ENCODE measurements at places on chromosomes 1 and 21.

GRCh38 chr1:100351095-100351887 is 1.0 kb upstream of the CDC14A start:
- H3K4me3 ChIP-seq, result peak overlapping the region; percentile 98
- H3K27ac ChIP-seq, result peak overlapping the region; percentile 99
- no peaks in the 10 kb centered on the region for H3K27me3 ChIP-seq

- no peaks in the 10 kb centered on the region for H3K27me3 ChIP-seq
- H3K4me3 ChIP-seq, result no peak overlapping the region
- H3K27ac ChIP-seq, result no peak overlapping the region
- no peak for DNase-seq
- no peaks in the 10 kb centered on the region for H3K4me1 ChIP-seq
Measured at GRCh38 chr1:186901631-186902030, 72.9 kb downstream of the PLA2G4A start.

DNA sequence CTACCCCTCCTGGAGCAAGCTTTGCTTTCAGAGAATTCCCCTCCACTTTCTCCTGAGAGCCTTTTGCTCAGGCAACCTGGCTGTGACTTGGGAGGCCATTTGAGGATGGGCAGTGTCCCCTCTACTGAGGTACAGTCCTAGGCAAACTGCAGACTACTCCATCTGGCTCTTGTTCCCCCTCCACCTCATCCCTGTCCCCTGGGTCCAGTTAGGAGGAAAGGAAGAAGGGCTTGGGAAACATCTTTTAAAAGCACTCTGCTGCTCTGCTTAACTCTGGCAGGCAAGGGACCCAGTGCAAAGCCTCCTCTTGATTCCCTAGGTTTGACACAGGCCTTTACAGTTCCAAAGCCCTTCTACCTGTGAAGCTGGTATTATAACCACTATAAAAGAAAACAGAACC is 108.2 kb downstream of the NAV1 start:
- H3K4me3 ChIP-seq, result no peak overlapping the region
- H3K36me3 ChIP-seq, result no peaks in the 10 kb centered on the region
- peaks cover 62% of the 10 kb centered on the region for H3K27me3 ChIP-seq
- no peak for DNase-seq

DNA sequence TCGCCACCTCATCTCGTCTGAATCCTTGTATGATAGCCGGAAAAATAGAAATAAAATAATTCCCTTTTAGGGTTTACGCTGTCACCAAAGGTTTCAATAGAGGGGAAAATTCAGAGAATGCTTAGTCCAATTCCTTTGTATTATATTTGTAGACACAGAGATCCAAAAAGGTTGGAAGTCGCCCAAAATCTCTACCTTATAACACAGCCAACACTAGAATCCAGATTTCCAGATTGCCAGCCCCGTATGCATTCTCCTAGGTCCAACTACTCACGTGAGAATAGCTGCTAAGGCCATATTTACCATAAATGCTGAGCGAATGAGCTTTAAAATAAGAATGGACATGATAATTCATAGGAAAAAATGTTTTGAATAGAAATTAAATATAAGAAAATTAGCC is 124.5 kb downstream of the KCNK1 start:
- H3K4me3 ChIP-seq, result no peak overlapping the region
- no peaks in the 10 kb centered on the region for H3K4me1 ChIP-seq
- H3K27ac ChIP-seq, result no peak overlapping the region
- no peaks in the 10 kb centered on the region for H3K36me3 ChIP-seq
- no peak for DNase-seq
- H3K27me3 ChIP-seq, result no peaks in the 10 kb centered on the region

DNA sequence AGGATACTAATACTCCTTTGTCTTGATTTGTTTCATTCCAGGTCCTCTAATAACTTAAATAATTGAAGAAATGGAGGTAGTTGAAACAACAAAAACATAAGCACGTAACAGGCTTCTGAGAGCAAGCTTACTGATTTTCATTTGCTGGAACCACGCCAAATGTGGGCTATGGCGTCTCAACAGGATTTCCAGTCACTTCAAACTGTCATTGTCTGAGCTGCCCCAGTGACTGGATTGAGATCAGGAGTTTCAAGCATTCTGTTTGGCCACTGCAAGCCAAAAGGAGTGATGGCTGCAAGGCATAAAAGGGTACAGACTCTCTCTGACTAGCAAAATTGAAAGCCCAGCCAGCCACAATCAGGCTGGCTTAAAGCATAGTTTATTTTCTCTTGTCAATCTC is 289.9 kb downstream of the DPYD start:
- DNase-seq, result no peak
- no peak overlapping the region for H3K27ac ChIP-seq
- H3K36me3 ChIP-seq, result no peaks in the 10 kb centered on the region
- no peaks in the 10 kb centered on the region for H3K27me3 ChIP-seq
- H3K4me1 ChIP-seq, result peaks cover 14% of the 10 kb centered on the region

- H3K36me3 ChIP-seq, result peaks cover 10% of the 10 kb centered on the region
- peak overlapping the region; percentile 66 for H3K4me3 ChIP-seq
- H3K27me3 ChIP-seq, result no peaks in the 10 kb centered on the region
- H3K27ac ChIP-seq, result peak overlapping the region; percentile 96
- no peak for DNase-seq
- peaks cover 56% of the 10 kb centered on the region for H3K4me1 ChIP-seq
Measured at GRCh38 chr1:84303314-84303830, 1.9 kb downstream of the SAMD13 start.

- H3K27ac ChIP-seq, result peak overlapping the region; percentile 52
- no peak for DNase-seq
- no peaks in the 10 kb centered on the region for H3K4me1 ChIP-seq
- H3K4me3 ChIP-seq, result no peak overlapping the region
Measured at GRCh38 chr1:228393811-228394570, 12.6 kb downstream of the TRIM11 start.

Data from progenitor cell of endocrine pancreas (in vitro differentiated cells).